ENCODE measurements at places on chromosomes 5 and 9.

- no peak for DNase-seq
These were observed 34.9 kb upstream of the FGF1 start for GRCh38 chr5:142720641-142721271.

GRCh38 chr9:94182532-94182931 lies 76.6 kb upstream of the ZNF169 start:
- no peak for DNase-seq

- no peak for DNase-seq
These were observed 303.1 kb downstream of the ENC1 start for GRCh38 chr5:74337254-74337983.

GRCh38 chr5:169563369-169563768 lies 20.2 kb upstream of the SPDL1 start:
- no peak for DNase-seq

DNA sequence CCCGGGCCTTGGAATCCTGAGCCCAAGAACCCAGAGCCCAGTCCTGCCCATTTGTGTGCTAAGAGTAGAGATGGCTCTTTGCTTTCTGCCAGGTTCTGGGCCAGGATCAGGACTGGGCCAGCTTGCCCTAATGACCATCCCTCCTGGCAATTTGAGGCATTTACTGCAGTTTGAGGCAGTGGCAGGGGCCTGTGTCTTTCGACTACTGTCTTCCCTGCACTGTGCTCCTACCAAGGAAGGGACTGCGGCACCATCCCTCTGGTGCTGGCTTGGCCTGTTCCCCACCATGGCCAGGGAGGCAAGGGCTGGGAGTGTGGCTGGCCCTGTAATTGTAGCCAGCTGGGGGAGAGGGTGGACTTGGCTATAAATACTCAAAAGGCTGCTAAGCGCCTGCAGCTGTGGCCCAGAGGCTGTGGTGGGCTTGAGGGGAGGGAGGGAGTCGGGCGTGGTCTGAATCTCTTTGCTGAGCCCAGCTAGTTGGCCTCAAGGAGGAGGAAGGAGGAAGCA lies 4.6 kb downstream of the ENHO start:
- DNase-seq, result no peak

DNA sequence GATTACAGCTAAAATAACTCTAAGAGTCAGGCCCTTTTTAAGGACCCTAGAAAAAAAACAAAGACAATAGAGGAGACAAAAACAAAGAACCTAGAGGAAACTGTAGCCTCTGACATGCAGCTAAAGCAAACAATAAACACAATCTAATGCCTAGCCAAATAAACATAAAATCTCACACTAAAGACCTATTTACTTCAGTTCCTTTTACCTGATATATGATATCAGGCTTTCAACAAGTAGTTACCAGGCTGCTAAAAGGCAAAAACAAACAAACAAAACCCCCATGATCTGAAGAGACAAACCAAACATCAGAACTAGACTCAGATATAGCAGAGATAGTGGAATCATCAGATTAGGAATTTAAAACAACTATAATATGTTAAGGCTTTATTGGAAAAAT lies 226.5 kb upstream of the POU5F2 start:
- no peak for DNase-seq

GRCh38 chr5:81147011-81147885 lies 85.9 kb upstream of the CKMT2 start:
- DNase-seq, result no peak

DNA sequence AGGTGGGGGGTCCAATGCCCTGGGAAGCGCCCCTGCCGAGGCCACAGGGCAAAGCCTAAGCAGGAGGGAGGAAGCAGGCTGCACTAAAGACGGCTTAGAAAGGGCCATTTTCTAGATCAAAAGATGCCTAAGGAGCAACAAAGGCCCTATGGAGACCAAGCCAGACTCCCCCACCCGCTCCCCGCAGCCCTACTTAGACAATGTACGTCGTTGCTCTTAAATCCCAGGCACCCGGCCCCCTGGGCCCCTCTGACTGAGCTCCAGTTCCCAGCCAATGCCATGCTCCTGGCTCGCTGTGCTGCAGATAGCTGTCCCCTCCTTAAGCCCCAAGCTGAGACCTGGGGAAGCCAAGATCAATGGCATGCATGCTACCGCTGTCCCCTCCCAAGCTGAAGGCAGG lies 10.3 kb downstream of the IPPK start:
- DNase-seq, result no peak

DNA sequence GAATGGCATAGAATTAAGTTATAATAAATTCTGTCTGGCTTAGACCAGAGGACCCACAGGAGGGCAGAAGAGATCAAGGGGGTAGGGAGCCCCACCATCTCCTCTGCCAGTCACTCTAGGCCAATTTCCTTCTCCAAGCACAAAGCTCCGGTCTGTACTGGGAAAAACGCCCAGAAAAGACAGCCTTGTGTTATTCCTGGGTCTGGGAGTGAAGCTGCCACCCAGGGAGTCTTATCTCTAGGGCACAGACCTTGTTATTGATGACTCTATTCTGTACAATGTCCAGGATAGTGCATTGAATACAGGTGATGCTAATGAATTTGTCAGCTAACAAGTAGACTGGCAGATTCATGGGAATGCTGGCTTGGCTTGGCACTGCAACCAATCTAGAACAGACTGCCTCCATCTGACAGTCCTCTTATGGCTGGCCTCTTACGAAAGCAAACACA lies 60.7 kb downstream of the MED27 start:
- no peak for DNase-seq

DNA sequence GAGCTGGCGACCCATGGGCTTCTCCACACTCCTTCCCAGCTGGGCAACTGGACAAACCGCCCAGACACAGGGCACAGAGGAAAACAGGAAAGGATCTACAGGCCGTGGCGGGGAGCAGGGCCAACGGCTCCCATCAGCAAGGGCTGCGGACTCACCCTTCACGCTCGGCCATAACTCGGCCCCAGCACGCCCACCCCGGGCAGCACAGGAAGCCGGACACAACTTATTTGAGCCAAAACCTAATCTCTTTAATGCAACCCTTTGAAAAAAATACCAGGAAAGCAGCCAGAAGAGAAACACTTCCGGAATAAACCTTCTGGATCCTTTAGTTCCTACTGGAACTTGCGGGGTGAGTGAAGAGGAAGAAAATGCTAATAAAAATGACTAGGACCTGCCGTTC lies 59.9 kb downstream of the VAV2 start:
- no peak for DNase-seq

GRCh38 chr9:89628601-89629000 lies 23.8 kb downstream of the GADD45G start:
- no peak for DNase-seq

DNA sequence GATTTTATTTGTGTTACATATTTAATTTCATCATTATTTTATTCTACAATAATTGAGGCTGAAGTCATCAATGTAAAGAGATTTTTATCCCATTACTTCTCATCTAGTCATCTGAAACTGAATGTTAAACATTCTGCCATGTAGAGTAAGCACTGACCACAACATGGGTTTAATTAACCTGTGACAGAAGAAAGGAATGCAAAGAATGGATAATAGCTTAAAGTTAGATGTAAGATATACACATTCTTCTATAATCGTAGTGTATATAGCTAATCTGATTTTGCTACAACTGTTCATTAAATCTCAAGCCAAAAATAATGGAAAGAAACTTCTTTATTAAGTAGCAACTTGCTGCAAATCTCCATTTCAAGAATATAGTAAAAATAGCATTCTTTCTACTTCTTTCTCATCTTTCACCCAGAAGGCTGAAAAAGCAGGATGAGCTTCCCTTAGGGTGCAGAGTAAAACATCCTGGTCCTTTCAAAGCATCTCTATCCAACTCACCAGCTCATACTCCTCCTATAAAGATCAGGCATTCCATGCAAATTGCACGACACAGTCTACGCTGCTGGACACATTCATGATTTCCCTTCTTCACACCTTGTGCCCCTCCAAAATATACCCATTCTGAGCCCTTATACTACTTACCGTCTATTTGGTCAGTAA lies 115.2 kb downstream of the EFNA5 start:
- no peak for DNase-seq

DNA sequence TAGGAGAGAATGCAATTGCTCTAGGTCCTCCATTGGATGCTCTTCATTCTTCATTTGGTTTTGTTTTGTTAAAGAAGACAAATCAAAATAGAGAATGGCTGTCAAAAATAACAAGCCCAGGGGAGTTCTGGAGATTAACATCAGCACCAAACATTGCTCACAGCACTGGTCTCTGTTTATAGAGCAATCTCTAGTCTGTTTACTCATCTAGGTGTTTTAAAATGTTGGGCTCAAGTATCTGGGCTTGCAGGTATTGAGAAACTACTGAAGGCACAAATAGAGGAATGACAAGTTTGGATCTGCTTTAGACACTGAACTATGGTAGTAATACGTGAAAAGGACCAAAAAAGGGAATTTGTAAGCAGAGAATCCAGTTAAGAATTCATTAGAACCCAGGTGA lies 77.0 kb upstream of the TMC1 start:
- no peak for DNase-seq

GRCh38 chr5:180494510-180495181 lies 467 bp downstream of the CNOT6 start:
- no peak for DNase-seq

DNA sequence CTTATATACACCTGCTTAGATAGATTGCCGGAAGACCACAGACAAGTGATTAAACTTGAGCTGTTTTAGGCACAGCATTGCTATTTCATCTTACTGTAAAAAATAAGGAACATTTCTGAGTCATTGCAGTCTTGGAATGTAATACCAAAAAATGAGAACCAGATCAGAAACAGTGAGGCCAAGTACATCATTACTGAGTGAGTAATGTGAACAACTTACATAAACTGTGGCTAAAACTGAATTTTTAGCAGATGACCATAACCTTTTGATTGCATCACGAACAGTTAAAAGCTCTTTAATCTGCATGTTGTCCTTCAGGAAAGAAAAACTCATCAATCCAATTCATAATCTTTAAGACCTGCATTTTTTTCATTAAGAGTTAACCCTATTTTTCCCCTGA lies 157.1 kb upstream of the FGF10 start:
- no peak for DNase-seq

- DNase-seq, result no peak
These were observed 320.8 kb downstream of the MAT2B start for GRCh38 chr5:163826201-163826600.

Measured in cortex of kidney (tissue), 1 donor.